H7 (cell line): ENCODE measurements at places on chromosomes 11 and 22. TPM values are rescaled to one million over a fixed set of nuclear protein-coding genes. Genes with fewer than 3 reads are reported as not detected.

AGBL2 gene
- 1.0 and 5.2 TPM in 2 replicates for total RNA-seq

IL18BP gene
- total RNA-seq = 3.1 and 4.5 TPM in 2 replicates

MRPL48 gene
- 57.7 and 58.7 TPM in 2 replicates for total RNA-seq

YPEL4 gene
- total RNA-seq = not detected in 2 replicates

PGM2L1 gene
- 13.4 and 17.9 TPM in 2 replicates for total RNA-seq

LIF gene
- 0.41 and 0.59 TPM in 2 replicates for total RNA-seq

GPR83 gene
- 0.26 and 0.38 TPM in 2 replicates for total RNA-seq

SLC22A8 gene
- not detected in 2 replicates for total RNA-seq

CNTN5 gene
- 0.07 and 0.17 TPM in 2 replicates for total RNA-seq

CTSW gene
- not detected in 2 replicates for total RNA-seq
